Epithelial cell of esophagus (primary cell): ENCODE measurements at places on chromosomes 7 and 10.
A peak's percentile ranks its signal among the peaks of the same experiment; 100 is the strongest.

- no peak for DNase-seq
These were observed 3.5 kb downstream of the ELMO1 start for GRCh38 chr7:37445064-37445723.

DNA sequence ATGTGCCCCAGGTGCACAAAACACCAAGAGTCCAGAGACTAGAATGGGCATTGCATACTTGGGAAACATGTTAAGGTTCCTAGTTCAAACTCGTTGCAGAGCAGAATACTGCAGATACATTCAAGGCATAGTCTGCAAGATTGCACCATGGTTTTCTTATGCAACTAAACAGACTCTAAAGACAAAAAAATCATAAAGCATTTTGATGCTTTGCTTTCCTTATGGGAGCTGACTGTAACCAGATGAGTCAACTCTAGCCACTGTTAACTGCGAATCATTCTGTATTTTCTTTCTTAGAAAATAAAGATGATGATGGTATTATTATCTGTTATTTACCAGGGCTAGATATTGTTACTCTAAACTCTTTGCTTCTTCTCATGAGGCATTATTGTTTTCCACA lies 19.7 kb downstream of the TRUB1 start:
- DNase-seq = peak; percentile 64

- DNase-seq = no peak
These were observed 10.0 kb upstream of the SFRP5 start for GRCh38 chr10:97781618-97782331.

- no peak for DNase-seq
These were observed 37.5 kb downstream of the DENND11 start for GRCh38 chr7:141664450-141664849.

- DNase-seq = no peak
These were observed 124.0 kb downstream of the RELN start for GRCh38 chr7:103865442-103865841.

GRCh38 chr10:71255808-71256660 lies 43.7 kb downstream of the UNC5B start:
- peak; percentile 51 for DNase-seq
